Stimulated activated CD8-positive, alpha-beta memory T cell treated with anti-CD3 and anti-CD28 coated beads, Interleukin-2, amount 100 ng/mL, for 48 hours (primary cell): ENCODE measurements at places on chromosomes 2 and 18.

DNA sequence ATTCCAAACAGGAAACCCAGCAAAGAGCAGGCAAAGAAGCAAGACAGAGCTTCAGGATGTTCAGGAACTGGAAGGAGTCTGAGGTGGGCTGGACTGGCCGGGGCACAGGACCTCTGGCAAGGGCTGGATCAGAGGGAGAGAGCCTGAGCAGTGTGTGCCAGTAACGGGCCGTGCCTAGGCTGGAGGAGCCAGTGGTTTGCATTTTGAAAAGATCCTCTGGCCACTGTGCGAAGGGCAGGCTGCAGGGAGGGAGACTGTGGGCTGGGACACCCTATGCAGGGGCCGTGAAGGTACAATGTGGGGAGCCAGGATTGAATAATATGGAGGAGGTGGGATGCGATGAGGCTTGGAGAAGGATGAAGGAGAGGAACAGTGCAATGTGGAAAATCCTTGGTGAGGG lies 6.2 kb upstream of the SDC1 start:
- DNase-seq, result no peak

- DNase-seq, result no peak
These were observed 210.4 kb downstream of the SOCS6 start for GRCh38 chr18:70499218-70499691.

GRCh38 chr2:207156451-207157161 lies 9.1 kb downstream of the KLF7 start:
- DNase-seq, result no peak

DNA sequence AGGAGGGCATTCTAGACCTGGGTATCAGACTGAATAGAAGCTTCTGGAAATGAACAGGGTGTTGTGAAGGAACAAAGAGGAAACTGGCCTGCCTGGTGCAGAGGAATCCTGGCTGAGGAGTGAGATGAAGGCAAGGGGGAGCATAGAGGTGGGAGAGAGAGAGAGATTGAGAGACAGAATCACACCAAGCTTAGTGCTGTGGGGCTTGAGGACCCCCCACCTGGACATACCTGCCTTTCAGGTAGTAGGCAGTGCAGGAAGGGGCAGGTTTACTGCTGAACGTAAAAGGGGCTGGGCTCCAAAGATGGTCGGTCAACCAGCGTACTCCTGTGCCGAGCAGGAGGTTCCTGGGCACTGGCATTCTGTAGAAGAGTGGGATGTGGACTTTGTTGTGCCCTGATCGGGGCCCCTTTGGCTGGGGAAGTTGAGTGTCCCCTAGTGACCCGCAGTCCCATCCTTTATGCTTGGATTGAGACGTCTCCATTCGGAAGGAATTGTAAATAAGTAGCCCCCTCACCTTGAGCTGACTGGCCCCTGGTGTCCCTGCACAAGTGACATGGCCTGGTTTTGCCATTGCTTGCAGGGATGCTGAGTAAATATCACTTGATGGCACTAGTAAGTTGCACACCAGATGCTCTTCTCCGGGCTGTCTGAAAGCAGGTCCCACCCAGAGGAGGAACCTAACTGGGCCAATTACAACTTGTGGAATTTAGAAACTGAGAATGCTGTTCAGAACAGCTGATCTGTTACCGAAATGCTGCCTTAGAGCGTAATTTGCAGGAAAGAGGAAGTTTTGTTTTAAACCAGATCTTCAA lies 1.4 kb downstream of the UBE2F start:
- DNase-seq, result no peak

DNA sequence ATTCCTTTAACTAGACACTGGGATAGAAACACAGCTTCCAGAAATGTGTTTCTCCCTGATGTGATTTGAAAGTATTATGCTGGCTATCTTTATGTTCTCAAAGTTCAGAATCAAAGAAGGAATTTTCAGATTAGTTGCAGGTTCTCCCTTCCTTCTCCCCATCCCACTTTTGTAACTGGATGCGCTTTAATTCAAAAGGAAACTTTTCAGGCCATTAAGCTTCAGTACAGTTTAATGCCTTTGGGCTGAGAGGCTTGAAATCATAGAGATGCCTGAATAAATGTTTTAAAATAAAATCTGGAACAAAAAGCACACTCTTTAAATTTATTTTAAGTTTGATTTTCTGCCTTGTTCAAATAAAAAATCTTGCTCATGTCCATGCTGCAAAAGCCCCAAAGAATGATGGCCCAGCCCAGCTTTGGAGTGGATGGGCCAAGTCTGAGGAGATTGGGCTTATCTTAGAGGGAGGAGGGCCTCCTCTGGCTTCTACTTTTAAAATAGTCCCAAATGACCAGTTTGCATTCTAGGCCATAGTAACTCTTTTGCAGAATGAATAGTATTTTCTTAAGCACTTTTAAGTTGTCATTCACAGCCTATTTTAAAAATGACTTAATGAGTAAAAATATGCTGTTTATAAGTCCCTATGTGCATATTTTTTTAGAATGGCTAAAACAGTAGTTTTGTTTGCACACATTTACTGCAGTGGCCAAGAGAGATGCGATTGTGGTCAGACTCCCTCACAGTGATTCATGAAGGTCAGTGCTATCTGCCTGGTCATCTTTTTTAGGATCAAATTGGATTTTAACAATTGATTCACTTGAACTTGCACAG lies 129.2 kb downstream of the MTX2 start:
- DNase-seq, result no peak

DNA sequence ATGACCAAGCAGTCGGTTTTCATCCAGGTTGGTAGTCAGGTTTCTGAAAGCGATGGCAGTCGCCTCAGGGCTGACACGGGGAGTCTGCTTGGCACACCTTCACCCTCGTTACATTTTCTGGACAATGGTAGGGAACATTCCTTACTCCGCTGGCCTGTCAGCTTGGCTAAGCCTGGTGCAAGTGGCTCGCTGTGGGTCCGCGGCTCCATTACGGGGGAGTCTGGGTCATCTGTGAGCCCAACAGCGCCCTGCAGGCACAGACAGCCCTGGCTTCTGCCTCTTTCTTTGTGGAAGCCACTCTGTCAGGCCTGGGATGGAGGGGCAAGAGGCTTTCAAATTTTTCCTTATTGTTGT lies 95.6 kb downstream of the HDAC4 start:
- no peak for DNase-seq

DNA sequence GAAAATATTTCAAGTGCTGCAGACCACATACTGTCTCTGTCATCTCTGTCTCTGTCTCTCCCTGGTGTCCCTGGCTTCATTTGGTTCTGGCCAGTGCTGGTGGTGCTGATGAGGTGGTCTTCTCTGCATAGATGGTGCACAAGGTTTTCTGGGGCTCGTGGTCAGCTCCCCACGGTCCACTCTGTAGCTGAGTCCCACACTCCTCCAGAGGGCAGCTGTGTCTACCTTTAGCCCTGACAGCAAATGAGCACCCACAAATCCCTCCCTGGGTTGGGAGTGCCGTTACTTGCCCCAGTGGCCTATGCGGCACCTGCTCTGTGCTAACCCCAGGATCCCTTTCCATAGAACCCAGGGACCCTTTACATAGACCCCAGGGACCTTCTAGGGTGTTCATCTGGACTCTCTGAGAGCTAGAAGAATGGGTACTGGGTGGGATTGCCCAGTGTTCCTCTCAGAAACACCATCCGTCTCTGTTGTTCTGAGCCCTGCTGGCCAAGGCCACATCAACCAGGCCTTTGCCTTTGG lies 129.3 kb downstream of the CAPN13 start:
- no peak for DNase-seq

DNA sequence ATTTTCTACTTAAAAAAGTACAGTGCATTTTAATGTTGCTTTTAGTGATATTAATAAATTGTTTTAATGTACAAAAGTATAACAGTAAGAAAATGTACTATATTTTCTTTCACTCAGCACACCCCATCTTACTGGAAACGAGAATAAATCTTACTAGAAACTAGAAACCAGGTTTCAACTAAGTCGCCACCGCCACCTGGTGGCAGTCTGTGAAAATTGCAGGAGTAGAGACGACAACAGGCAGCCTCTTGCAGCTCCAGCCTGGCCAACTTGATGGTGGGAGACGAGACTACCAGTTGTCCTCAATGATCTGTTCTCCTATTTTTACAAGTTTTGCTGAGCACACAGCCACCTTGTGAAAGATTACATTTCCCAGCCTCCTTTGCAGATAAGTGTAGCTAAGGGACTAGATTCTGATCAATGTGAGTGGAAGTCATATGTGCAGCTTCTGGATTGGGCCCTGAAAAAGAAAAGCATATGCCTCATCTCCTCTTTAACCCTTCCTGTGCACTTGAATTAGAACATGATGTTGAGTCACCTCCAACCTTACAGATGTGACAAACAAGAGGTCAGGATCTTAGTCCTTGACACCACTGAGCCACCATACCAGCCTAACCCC lies 8.7 kb downstream of the OTOF start:
- DNase-seq, result peak; percentile 56

GRCh38 chr2:66577321-66578053 lies 142.6 kb downstream of the MEIS1 start:
- no peak for DNase-seq

- no peak for DNase-seq
These were observed 134.8 kb downstream of the SH3BP4 start for GRCh38 chr2:235086481-235087184.

GRCh38 chr2:197668296-197668695 lies 7.1 kb downstream of the RFTN2 start:
- DNase-seq, result no peak
